ENCODE measurements at places on chromosomes 7 and 10. TPM values are rescaled to one million over a fixed set of nuclear protein-coding genes. Genes with fewer than 3 reads are reported as not detected.

Gene PRRT4
- 4.0 TPM for total RNA-seq

Gene C10orf53
- total RNA-seq, result 0.11 TPM

Gene PLXDC2
- total RNA-seq, result 80.9 TPM

Gene SHOC2
- total RNA-seq, result 123 TPM

Gene PILRA
- total RNA-seq, result 4.1 TPM

Gene NRP1
- 96.6 TPM for total RNA-seq

Gene LRIT1
- not detected for total RNA-seq

Gene MMRN2
- 14.9 TPM for total RNA-seq

Gene ZNF800
- total RNA-seq, result 30.1 TPM

Gene APBB1IP
- total RNA-seq, result 10.4 TPM

Gene HABP2
- 0.50 TPM for total RNA-seq
